Cardiac muscle cell (in vitro differentiated cells and primary cell): ENCODE measurements at places on chromosomes 13 and 19. TPM values are rescaled to one million over a fixed set of nuclear protein-coding genes. Genes with fewer than 3 reads are reported as not detected.

PHF11 gene
- polyA plus RNA-seq = 9.5 and 11.8 TPM in 2 replicates

AMER2 gene
- polyA plus RNA-seq = 0.15 TPM in 1 of 2 replicates, not detected in the other

ZSCAN5B gene
- polyA plus RNA-seq = 0.29 TPM in 1 of 2 replicates, not detected in the other

RFPL4AL1 gene
- not detected in 2 replicates for polyA plus RNA-seq

WIZ gene
- 40.3 and 45.9 TPM in 2 replicates for polyA plus RNA-seq

FAM83E gene
- not detected in 2 replicates for polyA plus RNA-seq

CLEC11A gene
- polyA plus RNA-seq = 26.7 and 29.4 TPM in 2 replicates

CEACAM7 gene
- polyA plus RNA-seq = not detected in 2 replicates

OSCAR gene
- 0.32 and 0.61 TPM in 2 replicates for polyA plus RNA-seq

KIR2DL4 gene
- not detected in 2 replicates for polyA plus RNA-seq

RDH8 gene
- polyA plus RNA-seq = not detected in 2 replicates
